ENCODE measurements at places on chromosomes 1 and 21.

DNA sequence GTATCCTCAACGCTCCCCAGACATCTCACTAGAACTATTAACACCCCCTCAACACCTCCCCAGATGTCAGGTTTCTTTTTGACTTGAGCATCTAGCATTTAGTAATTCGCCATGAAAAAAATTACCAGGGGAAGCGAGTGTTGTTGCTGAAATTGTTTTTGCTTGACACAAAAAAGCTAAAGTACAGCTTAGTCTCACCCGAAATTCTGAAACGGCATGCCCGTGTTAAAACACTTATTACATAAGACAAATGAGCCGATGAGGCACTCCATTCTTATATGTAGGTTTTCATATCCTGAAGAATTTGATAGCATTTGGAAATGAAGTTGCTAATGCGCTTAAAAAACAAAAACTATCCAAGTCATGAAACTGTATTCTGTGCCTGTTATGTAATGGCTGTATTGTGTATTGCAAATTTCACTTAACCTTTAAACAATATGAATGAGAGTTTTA lies 1.3 kb upstream of the NRIP1 start:
- no peaks in the 10 kb centered on the region for H3K36me3 ChIP-seq
- H3K27me3 ChIP-seq = no peaks in the 10 kb centered on the region
- H3K4me1 ChIP-seq = peaks cover 9% of the 10 kb centered on the region
- no peak for DNase-seq

DNA sequence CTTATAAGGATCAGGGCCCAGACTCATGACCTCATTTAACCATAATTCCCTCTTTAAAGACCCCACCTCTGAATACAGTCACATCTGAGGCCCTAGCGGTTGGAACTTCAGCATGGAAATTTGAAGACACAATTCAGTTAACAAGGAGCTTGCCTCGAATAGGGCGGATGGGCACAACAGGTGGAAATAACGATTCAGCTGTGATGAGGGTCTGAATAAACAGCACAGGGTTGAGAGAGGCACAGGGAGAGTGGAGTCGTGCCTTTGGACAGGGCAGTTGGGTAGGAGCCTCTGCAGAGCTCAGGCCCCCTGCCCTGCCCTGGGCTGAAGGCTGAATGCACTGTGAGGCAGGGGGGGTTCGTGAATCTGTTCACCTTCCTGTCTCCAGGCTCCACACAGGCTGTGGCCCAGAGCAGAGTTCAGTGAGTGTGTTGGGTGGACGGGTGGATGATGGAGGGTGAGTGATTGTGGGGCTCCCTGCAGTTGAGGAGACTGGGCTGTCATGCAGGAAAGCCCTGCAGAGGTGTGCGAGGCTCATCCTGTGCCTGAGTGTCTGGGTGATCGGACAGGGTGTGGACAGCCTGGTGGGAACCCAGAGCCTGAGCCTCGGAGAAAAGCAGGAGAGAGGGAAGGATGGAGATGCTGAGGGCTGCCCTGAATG lies 243.1 kb downstream of the FOXD2 start:
- DNase-seq = no peak
- no peaks in the 10 kb centered on the region for H3K4me1 ChIP-seq
- H3K4me3 ChIP-seq = no peak overlapping the region
- H3K36me3 ChIP-seq = no peaks in the 10 kb centered on the region

- no peak for DNase-seq
- no peaks in the 10 kb centered on the region for H3K27me3 ChIP-seq
- no peak overlapping the region for H3K4me3 ChIP-seq
- no peaks in the 10 kb centered on the region for H3K36me3 ChIP-seq
Observed at GRCh38 chr21:28910280-28910887, 82.3 kb downstream of the LTN1 start.

GRCh38 chr1:224170748-224171478 lies 12.1 kb upstream of the DEGS1 start:
- H3K4me3 ChIP-seq = no peak overlapping the region
- peak; percentile 34 for DNase-seq
- H3K4me1 ChIP-seq = peaks cover 19% of the 10 kb centered on the region
- no peaks in the 10 kb centered on the region for H3K27me3 ChIP-seq
- H3K27ac ChIP-seq = no peak overlapping the region

DNA sequence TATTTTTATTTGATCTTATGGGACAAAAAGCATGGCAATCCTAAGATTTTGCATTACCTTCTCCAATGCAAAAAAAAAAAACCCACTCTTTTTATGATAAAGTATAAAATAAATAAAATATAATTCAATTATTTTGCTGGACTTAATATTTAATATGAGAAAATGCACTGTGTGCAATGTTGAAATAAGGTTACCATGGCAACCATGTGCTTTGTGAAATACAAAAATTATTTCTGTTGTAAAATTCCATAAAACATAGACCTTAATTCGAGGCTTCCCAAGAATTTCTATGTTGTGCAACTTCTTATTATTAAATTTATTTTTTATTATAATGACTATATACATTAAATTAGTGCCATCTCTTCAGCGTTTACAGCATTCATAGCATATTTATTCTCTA lies 989.5 kb downstream of the MRPL39 start:
- H3K27ac ChIP-seq = no peak overlapping the region
- no peak overlapping the region for H3K4me3 ChIP-seq
- DNase-seq = no peak

DNA sequence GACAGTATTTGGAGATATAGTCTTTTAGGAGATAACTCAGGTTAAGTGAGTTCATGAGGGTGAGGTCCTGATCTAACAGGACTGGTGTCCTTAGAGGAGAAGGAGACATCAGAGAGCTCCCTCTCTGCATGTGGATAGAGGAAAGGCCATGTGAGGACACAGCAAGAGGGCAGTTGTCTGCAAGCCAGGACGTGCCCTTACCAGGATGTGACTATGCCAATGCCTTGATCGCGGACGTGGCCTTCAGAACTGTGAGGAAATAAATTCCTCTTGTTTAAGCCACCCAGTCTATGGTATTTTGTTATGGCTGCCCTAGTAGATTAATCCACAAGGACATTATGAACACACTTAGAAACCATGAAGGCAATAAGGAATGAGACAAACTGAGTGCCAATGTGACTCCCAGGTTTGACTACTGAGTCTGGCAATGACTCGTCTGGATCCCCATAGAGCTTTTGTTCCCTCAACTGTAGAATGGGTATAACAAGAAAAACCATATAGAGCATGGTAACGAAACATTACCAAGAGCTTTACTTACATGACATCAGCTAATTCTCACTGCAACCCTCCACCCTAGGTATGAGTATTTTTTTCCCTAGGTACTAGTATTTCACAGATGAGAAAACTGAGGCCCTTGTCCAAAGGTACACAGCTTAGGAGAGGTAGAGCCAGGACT lies 6.5 kb downstream of the URB1 start:
- no peak overlapping the region for H3K27ac ChIP-seq
- no peaks in the 10 kb centered on the region for H3K27me3 ChIP-seq
- no peak for DNase-seq
- no peak overlapping the region for H3K4me3 ChIP-seq
- peaks cover 31% of the 10 kb centered on the region for H3K36me3 ChIP-seq

DNA sequence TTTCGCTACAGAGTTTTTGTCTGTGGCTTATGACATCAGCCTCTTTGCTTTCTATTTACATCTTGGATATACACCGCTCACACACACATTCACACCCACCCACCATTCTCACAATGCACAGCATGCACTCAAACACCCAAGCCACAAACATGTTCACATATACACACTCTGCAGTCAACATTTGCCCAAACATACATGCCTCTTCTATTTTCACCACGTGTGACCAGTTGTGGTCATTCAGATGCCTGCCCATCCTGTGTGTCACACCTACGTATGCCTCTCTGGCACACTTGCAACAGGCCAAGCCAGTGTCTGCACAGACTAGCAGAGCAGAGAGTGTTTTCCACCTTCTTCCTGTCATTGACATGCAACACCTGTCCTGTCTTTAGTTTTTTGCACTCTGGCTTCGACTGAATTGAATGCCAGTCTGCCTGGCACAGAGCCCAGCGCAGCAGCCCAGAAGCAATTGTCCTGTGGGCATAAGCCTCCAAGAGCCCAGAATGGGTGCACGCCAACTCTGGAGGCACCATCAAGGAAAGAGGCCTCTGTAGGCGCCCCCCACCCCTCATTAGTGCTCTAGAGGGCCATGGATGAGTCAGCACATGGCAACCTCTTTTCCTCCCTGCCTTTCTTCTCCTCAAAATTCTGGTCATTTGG lies 37.7 kb upstream of the LRRN2 start:
- no peaks in the 10 kb centered on the region for H3K4me1 ChIP-seq
- H3K27me3 ChIP-seq = no peaks in the 10 kb centered on the region
- no peak for DNase-seq
- H3K27ac ChIP-seq = no peak overlapping the region
- no peaks in the 10 kb centered on the region for H3K36me3 ChIP-seq

DNA sequence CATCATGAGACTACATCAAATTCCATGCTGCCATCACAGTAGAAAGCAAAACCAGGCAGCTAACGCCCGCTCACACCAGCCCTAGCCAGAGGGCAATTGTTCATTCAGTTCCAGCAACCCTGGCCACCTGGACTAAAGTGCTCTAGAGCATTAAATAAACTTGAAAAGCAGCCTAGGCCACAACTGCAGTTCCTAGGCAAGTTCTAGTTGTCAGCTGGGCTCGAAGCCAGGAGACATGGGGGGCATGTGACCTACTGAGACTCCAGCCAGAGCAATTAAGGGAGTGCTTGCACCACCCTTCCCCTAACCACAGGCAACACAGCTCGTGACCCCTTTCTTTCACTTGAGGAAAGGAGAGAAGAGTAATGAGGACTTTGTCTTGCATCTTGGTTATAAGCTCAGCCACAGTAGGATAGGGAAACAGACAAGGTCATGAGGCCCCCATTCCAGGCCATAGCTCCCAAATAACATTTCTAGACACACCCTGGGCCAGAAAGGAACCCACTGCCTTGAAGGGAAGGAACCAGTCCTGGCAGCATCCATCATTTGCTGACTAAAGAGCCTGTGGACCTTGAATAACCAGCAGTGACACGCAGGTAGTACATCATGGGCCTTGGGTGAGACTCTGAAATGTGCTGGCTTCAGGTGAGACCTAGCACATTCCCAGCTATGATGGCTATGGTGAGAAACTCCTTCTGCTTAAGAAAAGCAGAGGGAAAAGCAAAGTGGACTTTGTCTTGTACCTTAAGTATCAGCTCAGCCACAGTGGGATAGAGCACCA lies 77.0 kb downstream of the ZZZ3 start:
- no peak overlapping the region for H3K4me3 ChIP-seq
- no peak overlapping the region for H3K27ac ChIP-seq
- peaks cover 3% of the 10 kb centered on the region for H3K36me3 ChIP-seq
- no peaks in the 10 kb centered on the region for H3K4me1 ChIP-seq

- H3K4me3 ChIP-seq = no peak overlapping the region
- no peak for DNase-seq
- peaks cover 25% of the 10 kb centered on the region for H3K27me3 ChIP-seq
- no peaks in the 10 kb centered on the region for H3K4me1 ChIP-seq
- no peaks in the 10 kb centered on the region for H3K36me3 ChIP-seq
Observed at GRCh38 chr1:118982821-118983557, 5.2 kb downstream of the TBX15 start.

DNA sequence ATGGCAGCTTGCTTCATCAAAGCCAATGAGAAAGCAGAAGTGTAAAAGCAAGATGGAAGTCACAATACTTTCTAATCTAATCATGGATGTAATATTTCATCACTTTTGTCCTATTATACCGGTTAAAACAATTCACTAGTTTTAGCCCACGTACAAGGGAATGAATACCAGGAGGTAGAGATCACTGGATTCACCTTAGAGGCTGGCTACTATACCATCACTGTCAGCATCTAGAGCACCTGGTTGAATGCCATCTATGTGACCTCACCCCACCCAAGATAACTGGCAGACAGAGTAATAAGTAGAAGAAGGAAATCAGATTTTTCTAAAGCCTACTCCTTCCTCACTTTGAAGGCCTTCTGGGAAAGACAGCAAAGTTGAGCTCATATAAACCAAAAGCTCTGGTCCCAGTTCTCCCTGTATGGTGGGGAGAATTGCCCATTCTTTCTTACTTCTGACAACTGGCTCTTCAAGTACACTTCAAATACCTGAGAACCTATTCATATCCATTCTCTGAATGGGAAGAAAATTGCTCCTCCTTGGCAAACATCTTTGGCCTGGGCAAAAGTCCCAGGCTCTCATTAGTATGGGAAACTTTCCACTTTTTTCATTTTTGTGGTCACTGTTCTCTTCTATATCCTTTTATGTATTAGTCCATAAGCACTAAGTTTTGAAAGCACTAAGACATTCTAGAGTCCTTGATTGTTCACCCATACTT lies 24.8 kb downstream of the HSD3B1 start:
- H3K4me1 ChIP-seq = no peaks in the 10 kb centered on the region
- no peak overlapping the region for H3K27ac ChIP-seq
- no peaks in the 10 kb centered on the region for H3K36me3 ChIP-seq
- no peak for DNase-seq
- H3K27me3 ChIP-seq = peaks cover 2% of the 10 kb centered on the region
- no peak overlapping the region for H3K4me3 ChIP-seq

DNA sequence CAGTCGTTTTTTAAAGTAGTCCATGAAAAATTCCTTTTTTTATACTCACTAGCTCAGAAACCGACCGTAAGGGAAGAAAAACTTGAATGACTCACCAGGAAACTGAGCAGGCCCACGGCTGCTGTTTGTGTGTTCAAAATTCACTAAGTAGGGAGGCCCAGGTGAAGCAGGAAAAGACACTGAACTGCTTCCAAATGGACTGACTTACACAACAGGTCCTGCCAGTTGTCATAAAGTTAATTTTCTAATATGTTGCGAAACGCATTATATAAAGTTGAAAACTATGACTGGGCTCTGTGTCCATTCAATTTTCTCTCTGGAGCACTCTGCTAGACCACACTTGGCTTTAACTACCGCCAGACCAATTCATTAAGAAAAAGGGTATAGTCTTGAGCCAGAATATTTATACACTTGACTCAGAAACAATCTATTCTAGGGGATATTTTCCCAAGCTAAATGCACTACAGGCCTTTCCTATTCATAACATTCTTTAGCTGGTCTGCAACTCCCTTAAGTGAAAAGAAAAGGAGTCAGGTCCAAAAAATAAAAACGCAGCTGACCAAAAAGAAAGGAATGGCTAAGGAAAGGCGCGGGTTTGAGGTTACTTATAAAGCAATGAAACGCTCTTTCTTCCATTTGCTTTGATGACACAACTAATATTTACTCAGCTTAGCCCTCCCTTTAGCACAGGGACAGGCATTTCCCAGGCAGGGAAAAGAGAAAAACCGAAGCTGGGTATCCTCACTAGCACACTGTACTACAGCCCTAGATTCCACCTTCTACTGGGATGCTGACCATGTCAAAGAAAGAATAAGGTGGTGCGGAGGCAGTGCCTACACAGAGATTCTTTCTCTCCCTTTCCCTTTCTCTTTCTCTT lies 306.3 kb upstream of the ESRRG start:
- H3K4me1 ChIP-seq = no peaks in the 10 kb centered on the region
- H3K27ac ChIP-seq = no peak overlapping the region
- no peaks in the 10 kb centered on the region for H3K36me3 ChIP-seq
- H3K4me3 ChIP-seq = no peak overlapping the region

Measured in T-cell (primary cell).